ENCODE measurements at places on chromosomes 1 and 21.

- DNase-seq: no peak
These were observed 4.6 kb downstream of the COL9A2 start for GRCh38 chr1:40312238-40313205.

- no peak for DNase-seq
These were observed 205.1 kb downstream of the PLA2G4A start for GRCh38 chr1:187033693-187034390.

- DNase-seq: peak; percentile 97
These were observed 11.4 kb upstream of the BCAR3 start for GRCh38 chr1:93692983-93693591.

DNA sequence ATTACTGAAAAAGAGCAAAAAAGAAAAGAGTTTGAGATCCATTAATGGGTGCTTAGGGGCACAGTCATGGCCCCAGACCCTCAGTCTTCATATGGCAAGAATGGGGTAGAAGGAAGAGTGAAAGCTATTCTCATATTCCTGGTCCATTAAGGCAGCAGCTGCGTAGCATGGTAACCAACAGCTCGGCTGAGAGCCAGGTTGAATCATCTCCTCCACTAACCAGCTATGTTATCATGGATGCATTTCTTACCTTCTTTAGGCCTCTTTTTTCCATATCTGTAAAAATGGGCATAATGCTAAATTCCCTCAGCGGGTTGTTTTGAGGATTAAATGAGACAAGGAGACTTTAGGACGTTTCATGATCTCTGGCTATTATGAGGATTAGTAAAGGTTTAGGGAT, 15.0 kb upstream of the SARS1 start:
- DNase-seq: no peak

DNA sequence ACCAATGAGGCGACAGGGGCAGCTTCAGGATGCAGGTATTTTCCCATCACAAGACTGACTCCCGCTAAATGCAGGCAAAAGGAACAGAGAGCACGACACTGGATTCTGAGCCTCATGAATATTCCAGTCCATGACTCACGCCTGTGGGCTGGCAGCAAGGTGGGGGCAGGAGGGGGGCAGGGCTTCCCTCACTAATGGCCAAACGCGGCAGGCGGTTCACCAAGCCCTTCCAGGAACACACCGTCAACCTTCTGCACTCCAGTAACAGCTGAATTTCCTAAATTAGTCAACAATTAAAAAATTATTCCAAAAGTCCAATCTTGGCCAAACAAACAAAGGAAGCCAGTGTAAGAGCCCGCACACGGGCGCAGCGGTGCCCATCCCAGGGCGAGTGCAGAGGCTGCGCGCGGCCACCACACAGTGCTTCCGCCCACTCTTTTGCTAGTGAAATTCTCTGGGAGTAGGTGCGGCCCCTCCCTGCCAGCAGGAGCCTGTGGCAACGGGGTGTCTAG, 12.5 kb upstream of the GPR153 start:
- DNase-seq: peak; percentile 92

DNA sequence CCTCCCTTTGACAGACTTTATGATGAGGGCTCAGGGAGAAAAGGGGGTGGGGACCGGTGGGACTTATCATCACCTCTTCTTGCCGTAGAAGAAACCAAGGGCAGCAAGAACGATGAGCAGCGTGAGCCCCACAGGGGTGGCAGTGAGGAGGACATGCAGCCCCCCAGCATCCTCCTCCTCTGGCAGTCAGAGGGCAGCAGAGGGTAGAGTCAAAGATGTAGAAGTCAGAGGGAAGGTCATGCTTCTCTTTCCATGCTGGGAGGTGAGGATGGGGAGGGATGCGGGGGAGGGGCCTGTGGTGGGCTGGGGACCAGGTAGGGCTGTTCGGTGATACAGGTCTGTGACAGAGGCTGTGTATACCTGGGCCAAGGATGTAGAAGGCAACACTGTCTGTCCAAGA, 14.8 kb downstream of the INSRR start:
- DNase-seq: no peak

Measured in renal cortical epithelial cell (primary cell).